ENCODE measurements at places on chromosomes 5 and 9.

DNA sequence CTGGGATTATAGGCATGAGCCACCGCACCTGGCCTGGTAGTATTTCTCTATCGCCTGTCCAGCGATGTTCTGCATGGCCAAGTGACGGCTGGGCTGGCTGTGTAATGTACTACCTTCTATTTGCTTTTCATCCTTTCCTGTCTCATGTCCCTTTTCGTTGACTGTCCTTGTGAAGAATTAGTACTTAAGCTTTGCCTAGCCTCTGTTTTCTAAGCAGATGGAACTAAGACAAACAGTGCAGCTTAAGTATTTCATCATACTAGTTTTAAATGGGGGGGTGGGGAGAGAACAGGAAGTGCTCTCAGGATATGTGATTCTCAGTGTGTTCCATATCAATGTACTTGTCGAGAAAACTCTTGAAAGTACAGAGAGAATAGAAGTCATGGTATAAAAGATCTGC, 31.7 kb upstream of the CCL21 start:
- no peak for DNase-seq

GRCh38 chr9:5146241-5146640, 39.2 kb downstream of the INSL6 start:
- no peak for DNase-seq

GRCh38 chr9:137057545-137057944, 3.7 kb upstream of the ENTPD2 start:
- DNase-seq: no peak

GRCh38 chr5:11494340-11494739, 409.9 kb downstream of the CTNND2 start:
- DNase-seq: no peak
